ENCODE measurements at places on chromosomes 6 and 20.

GRCh38 chr6:89035252-89036101 is 45.1 kb upstream of the PNRC1 start:
- DNase-seq, result peak; percentile 93

- DNase-seq, result peak; percentile 38
Measured at GRCh38 chr6:38871741-38872568, 156.8 kb downstream of the DNAH8 start.

DNA sequence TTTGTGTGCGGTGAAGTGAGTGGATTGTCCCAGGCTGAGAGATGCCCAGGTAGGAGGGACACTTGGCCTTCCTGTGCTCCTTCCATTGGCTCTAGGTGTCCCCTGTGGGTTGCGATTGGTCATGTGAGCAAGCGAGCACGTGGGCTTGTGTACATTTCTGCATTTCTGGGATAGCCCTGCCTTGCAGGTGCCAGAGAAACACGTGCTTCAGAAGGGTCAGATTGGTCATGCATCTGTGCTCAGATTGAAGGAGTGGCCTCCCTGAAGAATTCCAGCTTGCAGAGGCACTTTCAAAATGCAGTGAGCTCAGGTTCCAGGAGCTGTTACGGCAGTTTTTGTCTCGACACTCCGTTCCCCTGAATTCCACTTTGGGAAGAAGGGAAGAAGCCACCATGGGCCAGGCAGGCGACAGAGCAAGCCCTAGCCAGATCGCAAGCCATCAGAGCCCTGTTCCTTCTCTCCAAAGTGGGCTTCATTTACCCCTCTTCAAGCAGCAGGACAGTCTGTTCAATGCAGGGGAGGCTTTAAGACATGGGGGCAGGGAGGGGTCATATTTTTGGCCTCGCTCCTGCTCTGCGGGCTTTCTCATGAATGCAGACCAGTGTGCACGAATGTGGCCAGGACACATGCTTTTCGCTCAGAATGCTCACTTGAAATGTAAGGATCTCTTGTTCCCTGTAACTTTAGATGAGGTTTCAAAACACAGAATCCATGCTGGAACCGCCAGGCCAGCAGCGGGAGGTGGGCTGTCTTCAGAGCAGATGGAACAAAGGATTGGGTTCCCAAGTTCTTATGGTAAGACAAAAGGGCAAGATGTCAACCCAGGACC is 78.6 kb upstream of the AKAP12 start:
- DNase-seq, result no peak

DNA sequence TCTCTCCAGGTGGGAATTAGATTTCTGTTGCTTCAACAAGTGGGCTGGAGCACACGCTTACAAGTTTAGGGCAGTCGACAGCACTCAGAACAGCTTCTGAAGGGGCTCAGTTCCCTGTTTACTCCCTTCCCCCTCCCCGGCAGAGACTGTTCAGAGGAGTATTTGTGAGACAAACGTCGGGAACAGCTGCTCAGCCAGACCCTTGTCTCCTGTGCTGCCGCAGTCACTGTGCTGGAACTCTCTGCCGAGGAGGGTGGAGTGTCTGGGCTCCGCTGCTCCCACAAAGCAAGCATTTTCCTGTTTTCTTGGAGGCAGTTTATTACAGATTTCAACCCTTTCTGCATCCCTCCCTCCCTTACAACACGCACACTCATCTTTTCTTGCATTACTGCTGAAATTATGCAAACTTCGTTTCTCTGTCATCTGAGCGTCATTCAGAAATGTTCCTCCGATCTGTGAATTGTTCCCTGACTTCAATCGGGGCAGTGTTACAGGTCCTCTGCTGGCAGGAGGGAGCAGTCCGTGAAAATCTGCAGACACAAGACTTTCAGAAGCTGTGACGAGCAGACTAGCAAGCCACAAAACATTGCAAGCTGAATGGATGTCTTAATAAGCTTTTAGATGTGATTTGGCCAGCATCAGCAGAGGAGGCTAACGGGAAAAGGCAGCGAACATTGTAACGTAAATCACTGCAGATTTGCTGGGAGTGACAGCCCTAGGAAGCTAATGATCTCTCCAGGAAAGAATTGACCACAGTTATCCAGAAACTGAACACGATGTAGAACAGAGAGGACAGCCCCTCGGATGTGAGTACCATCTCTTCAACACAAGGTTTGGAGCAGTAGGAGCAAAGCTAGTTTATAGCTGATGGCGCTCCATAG is 76.2 kb downstream of the LYRM2 start:
- no peak for DNase-seq

DNA sequence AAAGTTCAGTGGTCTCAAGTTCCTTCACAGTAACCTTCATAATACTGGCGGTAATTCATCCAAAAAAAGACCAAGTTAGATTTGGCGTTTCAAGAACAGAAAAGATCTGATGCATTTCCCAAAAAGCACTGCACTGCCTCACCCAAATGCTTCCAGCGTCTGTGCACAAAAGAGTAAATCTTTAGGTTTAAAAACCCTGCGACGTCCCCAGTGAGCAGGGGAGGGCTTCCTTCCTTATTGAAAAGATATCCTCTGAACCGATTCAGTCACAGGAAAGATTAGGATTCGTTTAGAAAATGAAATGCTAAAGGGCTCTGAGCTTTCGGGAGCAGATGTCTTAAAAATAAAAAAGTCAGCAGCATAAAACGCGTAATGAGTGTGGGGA is 654 bp downstream of the TBC1D7 start:
- DNase-seq, result no peak

DNA sequence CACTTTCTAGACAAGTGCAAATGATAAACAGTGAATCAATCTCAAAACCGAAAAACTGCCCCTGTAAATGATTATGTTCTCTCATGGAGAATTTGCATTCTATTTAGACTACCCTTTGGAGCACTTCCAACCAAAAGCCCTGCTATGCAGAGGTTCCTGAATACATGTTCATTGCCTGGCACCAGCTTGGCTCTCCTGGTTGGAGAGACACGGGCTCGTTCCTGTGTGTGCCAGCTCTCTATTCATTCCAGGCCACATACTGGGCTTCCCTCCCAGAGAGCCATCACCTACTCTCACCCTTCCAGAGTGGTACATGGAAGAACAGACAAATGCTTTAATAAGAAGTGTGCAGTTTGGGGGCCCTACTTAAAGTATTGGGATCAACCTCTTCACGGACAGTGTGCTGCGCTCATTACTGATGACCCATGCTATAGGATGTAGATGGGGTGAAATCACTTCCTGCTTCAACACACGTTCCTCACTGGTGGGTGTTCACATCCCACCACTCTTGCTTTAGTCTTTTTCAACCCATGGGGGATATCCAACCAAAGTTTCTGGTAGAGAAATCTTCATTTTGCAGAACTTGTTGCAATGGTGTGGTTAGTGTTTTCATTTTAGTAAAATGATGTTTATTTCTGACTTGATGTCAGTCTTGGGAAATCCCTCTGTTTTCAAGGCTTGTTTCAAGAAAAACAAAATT is 38.5 kb upstream of the NAA20 start:
- DNase-seq, result no peak

DNA sequence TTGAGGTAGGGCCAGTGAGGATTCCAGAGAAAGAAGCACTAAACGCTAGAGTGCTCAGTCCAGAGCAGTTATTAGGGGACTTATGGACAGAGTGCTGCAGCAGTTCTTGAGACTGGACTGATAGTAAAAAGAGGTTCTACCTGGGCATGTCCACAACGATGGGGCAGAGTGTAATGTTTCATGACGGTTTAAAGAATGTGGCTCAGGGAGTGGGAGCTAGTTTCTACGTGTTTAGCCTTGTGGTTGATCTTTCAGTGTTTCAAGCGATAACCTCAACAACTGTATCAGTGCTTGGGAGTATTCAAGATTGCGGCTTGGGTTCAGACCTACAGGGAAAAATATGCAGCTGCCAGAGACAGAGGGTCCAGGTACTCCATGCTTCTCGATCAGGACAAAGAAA is 67.1 kb downstream of the TULP4 start:
- no peak for DNase-seq

Measured in A549 (cell line).